ENCODE measurements at places on chromosomes 3 and 15. TPM values are rescaled to one million over a fixed set of nuclear protein-coding genes. Genes with fewer than 3 reads are reported as not detected.

The ITIH3 gene
- not detected for total RNA-seq

The HIGD2B gene
- not detected for total RNA-seq

GRCh38 chr15:49188933-49189332 is 18.9 kb downstream of the GALK2 start:
- DNase-seq, result no peak
- peaks cover 27% of the 10 kb centered on the region for H3K4me1 ChIP-seq
- H3K27ac ChIP-seq, result no peak overlapping the region
- H3K4me3 ChIP-seq, result no peak overlapping the region
- H3K27me3 ChIP-seq, result no peaks in the 10 kb centered on the region

GRCh38 chr15:100560323-100560722 is 31.6 kb upstream of the CERS3 start:
- H3K4me1 ChIP-seq, result no peaks in the 10 kb centered on the region
- H3K27me3 ChIP-seq, result no peaks in the 10 kb centered on the region
- DNase-seq, result no peak
- no peak overlapping the region for H3K4me3 ChIP-seq

The SAMMSON gene
- total RNA-seq, result not detected

GRCh38 chr3:127809611-127810010 is 12.7 kb downstream of the MGLL start:
- DNase-seq, result no peak
- no peaks in the 10 kb centered on the region for H3K4me1 ChIP-seq
- H3K36me3 ChIP-seq, result no peaks in the 10 kb centered on the region
- H3K4me3 ChIP-seq, result no peak overlapping the region

DNA sequence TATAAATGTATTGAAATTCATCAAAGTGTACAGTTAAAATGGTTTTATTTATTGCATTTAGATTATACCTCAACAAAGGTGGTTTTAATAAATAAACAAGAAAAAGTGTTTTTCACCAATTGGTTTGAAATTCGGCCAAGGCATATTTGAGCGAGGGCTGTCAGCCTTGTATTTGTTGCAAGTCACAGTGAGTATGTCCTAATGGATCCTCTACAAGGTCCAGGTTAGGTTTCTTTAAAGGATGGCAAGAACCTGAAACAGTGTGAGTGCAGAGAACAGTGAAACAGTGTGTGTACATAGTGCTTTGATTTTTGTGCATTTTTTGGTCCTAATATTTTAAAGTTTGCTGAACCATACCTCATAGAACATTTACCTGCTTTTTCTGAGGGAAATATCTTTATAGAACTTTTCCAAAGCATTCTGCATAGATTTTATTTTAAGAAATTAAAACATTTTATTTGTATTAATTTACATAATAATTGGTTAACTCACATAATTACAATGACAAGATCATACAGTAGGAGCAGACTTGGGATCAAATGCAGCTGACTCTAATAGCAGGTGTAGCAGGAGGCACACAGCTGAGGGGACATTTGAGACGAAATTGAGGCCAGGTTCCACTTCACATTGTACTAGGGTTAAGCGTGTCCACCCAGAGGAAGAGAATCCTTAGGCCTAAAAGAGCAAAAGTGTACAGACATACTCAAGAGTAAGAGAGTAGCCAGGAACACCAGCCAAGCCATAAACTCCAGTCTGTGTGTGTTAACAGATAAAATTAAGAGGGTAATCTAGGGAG is 428.8 kb upstream of the TPRG1 start:
- H3K4me1 ChIP-seq, result no peaks in the 10 kb centered on the region
- no peak overlapping the region for H3K4me3 ChIP-seq
- no peaks in the 10 kb centered on the region for H3K27me3 ChIP-seq
- no peak for DNase-seq

The CYP1A2 gene
- not detected for total RNA-seq

DNA sequence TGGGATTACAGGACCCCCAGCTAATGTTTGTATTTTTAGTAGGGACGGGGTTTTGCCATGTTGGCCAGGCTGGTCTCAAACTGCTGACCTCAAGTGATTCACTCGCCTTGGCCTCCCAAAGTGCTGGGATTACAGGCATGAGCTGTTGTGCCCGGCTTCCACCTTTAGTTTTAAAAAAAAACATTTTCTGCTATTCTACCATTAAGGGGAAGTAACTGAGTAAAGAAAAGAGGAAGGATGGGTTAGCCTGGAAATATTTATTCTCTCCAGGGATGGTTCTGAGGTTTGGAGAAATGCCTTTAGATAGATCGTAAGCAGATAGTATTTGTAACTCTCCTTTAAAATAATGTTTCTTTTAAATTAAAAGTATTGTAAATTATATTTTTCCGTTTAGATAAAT is 3.1 kb downstream of the AP4E1 start:
- H3K4me3 ChIP-seq, result no peak overlapping the region
- H3K27me3 ChIP-seq, result no peaks in the 10 kb centered on the region
- H3K27ac ChIP-seq, result no peak overlapping the region
- peaks cover 21% of the 10 kb centered on the region for H3K4me1 ChIP-seq
- peaks cover 22% of the 10 kb centered on the region for H3K36me3 ChIP-seq

The CCR3 gene
- total RNA-seq, result not detected

GRCh38 chr3:138124706-138125355 is 7.4 kb downstream of the A4GNT start:
- H3K27me3 ChIP-seq, result peaks cover 5% of the 10 kb centered on the region
- H3K4me1 ChIP-seq, result no peaks in the 10 kb centered on the region
- H3K36me3 ChIP-seq, result no peaks in the 10 kb centered on the region
- DNase-seq, result no peak
- H3K4me3 ChIP-seq, result no peak overlapping the region

The CIDEC gene
- total RNA-seq, result not detected

The SEC62 gene
- 62.8 TPM for total RNA-seq

DNA sequence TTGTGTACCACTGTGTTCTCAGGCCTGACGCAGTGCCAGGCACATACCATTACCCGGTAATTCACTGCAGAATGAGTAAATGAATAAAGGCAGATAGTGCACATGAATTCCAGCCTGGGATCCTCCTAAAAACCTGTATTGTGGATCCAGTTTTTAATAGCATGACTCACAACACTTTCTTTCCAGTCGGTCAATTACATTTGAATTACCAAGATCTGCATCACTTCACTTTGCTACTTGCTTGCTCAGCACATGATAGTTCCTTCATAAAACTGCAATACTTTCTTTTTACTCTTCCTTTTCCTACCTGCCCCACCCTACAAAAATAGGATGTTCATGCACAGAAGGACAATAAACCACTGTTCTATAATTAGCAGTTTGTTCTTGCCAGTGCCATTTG is 553.8 kb downstream of the MAGI1 start:
- peaks cover 2% of the 10 kb centered on the region for H3K27me3 ChIP-seq
- H3K36me3 ChIP-seq, result no peaks in the 10 kb centered on the region
- no peaks in the 10 kb centered on the region for H3K4me1 ChIP-seq
- no peak overlapping the region for H3K27ac ChIP-seq
- DNase-seq, result no peak

DNA sequence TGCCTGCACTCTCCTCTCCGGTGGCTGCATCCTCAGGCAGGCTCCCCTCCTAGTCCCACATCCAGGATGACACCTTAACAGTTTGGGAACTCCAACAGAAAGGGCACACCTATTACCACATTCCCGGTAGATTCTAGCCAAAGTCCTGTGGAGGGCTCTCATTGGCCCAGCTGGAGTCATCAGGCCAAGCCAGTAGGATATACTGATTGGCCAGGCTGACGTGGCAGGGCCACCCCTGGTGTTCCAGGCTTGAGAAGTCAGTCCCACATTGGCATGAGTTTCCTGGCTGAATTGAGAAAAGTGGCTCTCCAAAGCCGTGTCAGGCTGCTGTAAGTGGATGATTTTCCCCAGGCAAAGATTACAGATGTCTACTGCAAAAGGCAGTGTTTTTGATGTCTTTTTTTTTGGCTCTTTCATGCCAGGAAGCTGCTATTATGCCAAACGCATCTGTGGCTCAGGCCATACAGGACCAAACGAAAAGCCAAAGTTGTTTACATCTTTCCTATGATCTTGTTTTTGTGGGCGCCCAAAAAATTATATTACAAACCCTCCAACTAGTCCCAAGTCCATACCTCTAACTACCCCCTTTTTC is 6.6 kb upstream of the BLM start:
- no peak for DNase-seq
- H3K36me3 ChIP-seq, result peaks cover 3% of the 10 kb centered on the region
- H3K4me1 ChIP-seq, result peaks cover 12% of the 10 kb centered on the region
- H3K4me3 ChIP-seq, result no peak overlapping the region

The EFCAB12 gene
- 0.56 TPM for total RNA-seq

Measured in activated CD4-positive, alpha-beta T cell treated with anti-CD3 and anti-CD28 coated beads for 36 hours (primary cell).